Effector CD4-positive, alpha-beta T cell (primary cell): ENCODE measurements at places on chromosomes 16 and 17.

- DNase-seq: no peak
Observed at GRCh38 chr17:1251866-1252608, 18.2 kb upstream of the BHLHA9 start.

- DNase-seq: no peak
Observed at GRCh38 chr17:44642834-44643233, 13.4 kb upstream of the MEIOC start.

GRCh38 chr16:9906218-9906617 is 276.0 kb downstream of the GRIN2A start:
- no peak for DNase-seq

DNA sequence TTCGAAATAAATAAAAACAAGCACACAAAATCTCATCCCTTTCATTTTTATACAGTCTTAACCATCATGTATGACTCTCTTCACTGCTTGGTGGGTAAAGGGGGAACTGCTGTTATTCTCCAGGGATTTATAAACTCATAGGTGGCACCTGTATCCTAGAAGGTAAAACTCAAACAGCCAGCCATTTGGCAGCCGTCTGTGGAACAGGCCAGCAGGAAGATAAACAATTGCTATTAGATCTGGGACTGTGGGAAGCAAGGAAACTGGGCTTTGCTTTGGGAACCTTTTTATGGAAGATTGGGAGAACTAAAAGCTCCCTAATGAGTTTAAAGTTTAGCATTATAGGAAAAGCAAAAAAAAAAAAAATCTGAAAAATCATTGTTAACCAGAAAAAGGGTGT is 126.0 kb downstream of the TANGO6 start:
- no peak for DNase-seq

DNA sequence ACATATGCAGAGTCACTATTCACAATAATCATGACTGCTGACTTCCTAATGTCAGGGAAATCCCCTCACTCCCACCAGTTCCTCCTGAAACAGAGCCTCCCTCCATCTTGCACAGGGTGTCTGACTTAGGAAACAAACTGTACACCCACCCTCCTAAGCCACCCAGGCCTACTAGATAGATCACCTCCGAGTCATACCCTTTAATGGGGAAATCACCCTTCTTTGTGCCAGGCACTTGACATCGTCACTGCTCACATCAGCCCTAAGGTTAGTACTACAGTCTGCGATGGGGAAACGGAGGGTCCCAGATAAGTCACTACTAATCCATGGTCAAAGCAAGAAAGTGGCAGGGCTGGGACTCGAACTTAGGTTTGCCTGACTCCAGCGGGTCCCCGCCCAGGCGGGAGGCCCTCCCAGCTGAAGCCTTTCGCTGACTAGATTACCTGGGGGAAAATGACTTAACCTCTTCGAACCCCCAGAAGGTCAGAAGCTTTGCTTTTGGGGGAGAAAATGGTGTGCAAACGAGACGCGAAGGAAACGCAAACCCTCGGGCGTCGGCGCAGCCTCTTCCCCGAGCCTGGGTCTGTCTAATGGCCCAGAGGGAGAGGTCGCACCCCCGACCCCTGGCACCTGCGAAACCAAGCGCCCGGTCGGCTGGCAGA is 3.4 kb upstream of the MLLT6 start:
- DNase-seq: peak; percentile 61

DNA sequence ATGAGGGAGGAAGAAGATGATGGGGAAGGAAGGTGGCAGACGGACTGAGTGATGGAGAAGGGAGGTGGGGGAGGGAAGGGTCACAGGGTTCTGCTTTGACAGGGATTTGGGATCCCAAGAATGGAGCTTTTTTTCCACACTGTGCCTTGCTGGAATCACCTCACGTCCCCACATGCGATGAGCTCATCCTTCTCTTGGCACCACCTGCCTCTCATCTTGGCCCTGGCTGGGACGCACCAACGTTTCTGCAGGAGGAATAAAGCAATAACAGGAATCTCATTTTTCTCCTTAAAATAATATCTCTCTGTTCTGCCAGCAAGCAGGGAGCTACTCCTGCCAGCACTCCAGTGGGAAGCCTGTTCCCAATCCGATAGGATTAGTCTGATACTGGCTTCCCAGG is 47.8 kb downstream of the MEOX1 start:
- DNase-seq: no peak

GRCh38 chr17:82985973-82986372 is 93.4 kb upstream of the METRNL start:
- peak; percentile 46 for DNase-seq

DNA sequence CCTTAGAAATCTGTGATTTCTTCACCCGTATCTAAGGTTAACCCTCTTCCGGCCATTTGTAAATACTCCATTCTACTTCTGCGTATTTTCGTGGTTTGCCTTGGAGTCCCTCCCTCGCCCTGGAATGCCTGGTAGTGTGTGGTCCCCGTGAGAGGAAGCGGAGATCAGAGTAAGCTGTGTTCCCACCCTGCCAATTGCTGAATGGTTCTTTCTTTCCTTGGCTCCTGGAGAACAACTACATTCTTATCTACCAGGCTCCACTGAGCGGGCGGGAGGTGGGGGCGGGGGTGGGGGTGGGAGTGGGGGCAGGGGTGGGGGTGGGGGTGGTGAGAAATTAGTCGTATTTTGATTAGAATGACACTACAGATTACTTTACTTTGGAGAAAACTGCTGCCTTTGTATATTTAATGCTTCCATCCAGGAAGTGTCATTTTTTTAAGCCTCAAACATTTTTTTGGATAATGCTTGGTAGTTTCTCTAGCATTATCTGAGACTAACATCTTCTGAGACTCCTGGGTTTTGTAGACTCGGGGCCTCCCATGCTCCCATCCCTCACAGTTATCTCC is 20.9 kb upstream of the FASN start:
- DNase-seq: no peak

DNA sequence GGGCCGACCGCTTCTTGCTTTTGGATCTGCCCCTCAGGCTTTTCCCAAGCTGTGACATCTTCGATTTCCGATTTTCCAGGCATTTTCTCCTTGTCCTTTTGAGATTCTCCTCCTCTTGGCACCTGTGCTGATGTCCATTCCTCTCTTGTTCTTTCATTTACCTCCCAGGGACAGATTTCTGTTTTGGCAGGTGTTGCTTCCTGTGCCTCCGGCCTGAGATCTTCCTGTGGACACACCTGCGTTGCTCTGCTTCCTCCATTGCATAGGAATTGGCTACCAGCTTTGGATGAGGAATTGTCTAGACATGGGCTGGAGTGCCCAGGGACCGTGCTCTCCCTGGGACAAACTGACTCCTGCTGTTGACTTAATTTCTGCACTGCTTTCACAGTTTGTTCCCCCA is 15.1 kb downstream of the GPR179 start:
- no peak for DNase-seq

DNA sequence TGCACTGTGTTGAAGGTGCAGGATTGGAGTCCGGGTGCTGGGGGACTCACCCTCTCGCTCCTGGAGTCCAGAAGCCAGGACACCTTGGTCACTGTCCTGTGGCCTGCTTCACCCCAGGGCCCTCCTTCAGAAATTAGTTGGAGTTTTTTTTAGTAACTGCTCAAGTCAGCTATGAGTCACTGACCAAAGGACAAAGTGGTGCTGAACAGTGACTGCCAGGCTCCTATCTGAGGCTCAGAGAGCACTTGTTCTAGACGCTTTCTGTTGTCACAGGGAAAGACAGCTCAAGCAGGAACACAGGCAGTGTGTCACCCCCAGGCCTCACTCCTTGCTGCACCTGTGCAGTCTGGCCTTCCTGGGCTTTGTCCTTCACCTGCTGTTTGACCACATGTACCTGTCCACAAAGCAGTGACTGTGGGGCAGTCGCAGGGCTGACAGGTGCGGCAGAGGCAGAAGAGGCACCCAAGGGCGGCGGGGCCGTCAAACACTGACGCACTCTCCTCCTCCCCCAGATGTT is 4.1 kb upstream of the FAAP100 start:
- no peak for DNase-seq

DNA sequence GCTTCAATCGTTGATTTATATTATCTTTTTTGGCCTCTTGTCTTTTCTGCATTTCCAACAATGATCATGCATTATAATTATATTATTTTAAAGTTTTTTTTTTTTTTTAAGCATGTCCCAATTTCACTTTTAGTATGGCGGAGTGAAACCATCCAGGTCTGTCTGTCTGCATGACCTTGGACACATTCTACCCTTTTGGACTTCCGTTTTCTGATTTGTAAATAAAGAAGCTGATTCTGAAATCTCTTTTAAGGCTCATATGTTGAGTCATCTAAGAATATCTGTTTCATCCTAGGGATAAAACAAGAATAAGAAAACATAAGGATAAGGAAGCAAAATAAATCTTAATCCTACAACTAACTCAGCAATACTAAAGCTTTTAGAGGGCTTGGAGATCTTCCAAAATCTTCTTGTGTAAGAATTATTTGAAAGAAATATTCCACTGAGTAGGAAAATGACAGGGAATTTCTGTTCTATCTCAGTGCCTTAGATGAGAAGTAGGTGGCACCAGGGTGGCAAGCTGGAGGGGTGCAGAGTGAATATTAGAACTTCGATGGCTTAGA is 195.7 kb upstream of the TOX3 start:
- no peak for DNase-seq

- no peak for DNase-seq
Observed at GRCh38 chr16:51755039-51755501, 604.0 kb upstream of the SALL1 start.

- no peak for DNase-seq
Observed at GRCh38 chr17:83055911-83056582, 23.4 kb upstream of the METRNL start.

DNA sequence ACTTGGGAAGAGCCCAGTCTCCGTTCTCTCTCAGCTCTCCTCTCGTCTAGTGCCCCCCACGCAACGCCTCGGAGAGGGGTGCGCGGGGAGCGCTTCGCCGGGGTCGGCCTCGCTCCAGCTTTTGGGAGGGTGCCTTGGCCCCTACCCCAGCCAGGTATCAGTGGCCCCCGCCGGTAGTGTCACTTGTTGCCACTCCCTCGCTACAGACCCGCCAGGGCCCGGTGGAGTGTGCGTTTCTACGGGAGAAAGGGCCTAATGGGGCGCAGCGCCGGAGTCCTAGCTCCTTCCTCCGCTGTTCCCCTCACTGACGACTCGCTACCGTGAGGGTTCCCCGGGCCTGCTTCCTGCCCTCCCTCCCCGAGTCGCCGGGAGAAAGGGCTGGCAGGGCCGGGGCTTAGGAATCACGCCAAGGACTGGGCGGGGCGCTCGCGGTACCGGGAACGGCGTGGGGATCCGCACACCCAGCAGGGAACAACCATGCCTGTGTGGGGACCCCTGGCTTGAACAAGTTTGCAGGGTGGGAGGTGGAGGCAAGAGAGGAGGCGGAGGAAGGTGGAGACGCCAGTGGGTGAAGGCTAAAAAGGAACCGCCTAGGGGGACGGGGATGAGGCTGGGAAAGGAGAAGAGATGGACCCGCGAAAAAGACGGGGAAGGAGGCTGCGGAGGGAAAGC is 997 bp upstream of the CDH11 start:
- DNase-seq: no peak

DNA sequence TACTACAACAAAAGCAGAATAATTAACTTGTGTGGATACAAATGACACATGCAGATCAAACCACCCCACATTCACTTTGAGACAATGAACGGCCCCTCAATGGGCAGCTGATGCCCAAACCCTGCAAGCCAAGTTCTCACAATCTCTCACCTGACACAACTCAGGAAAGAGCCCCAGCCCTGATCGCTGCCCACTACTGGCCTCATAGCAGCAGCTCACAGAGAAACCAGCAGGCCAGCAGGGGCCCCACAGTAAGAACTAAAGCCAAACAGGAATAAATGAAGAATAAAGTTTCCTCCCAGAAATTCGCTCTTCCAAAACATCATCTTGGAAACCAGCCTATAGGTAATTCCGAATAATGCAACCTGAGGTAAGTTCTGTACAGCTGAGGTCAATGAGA is 7.7 kb downstream of the AKTIP start:
- no peak for DNase-seq

DNA sequence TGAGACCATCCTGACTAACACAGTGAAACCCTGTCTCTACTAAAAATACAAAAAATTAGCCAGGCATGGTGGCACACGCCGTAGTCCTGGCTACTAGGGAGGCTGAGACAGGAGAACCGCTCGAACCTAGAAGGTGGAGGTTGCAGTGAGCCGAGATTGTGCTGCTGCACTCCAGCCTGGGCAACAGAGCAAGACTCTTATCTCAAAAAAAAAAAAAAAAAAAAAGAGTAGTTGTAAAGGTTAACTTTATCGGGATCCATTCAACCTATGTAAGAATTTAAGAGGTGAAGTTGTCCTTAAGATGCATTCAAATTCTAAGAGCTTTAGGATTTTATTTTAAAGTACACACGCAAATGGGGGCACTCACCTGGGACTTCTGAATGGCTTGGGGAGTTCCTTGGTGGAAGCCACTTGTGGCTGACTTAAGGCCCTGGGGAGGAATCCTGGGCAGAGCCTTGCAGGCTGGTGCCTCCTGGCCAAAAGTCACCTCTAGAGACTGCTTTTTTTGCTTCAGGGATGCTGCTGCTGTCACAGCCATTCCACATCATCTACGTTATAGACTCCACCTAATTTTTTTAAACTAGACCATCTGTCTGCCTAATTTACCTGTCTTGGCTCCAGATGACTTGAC is 3.3 kb downstream of the CTCF start:
- no peak for DNase-seq

GRCh38 chr16:11796227-11797165 is 562 bp downstream of the ZC3H7A start:
- DNase-seq: peak; percentile 19

GRCh38 chr16:89357055-89357816 is 133.1 kb downstream of the ANKRD11 start:
- no peak for DNase-seq

DNA sequence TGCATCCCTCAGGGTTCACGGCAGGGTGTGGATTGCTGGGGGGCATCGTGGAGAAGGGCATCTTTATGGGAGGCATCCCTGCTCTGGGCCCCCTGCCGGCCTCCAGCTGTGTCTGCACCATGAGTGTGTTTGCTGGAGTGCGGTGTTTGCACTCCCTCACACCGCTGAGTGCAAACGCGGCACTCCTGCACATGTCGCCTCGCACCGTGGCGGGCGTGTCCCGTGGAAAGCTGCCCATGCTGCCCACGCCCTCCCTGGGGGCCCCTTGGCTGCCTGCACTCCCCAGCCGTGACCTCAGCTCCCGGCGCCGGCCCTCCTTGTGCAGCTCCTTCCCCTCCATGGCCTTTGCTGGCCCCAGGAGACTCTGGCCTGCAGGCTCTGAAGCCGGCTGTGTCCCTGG is 74.6 kb upstream of the ZNF750 start:
- DNase-seq: no peak
